ENCODE measurements at places on chromosomes 5 and 9. TPM values are rescaled to one million over a fixed set of nuclear protein-coding genes. Genes with fewer than 3 reads are reported as not detected.
A peak's percentile ranks its signal among the peaks of the same experiment; 100 is the strongest.

GRCh38 chr9:116524778-116525470, 162.2 kb upstream of the TRIM32 start:
- DNase-seq, result no peak

UNC5A gene
- 0.14 TPM for total RNA-seq

DNA sequence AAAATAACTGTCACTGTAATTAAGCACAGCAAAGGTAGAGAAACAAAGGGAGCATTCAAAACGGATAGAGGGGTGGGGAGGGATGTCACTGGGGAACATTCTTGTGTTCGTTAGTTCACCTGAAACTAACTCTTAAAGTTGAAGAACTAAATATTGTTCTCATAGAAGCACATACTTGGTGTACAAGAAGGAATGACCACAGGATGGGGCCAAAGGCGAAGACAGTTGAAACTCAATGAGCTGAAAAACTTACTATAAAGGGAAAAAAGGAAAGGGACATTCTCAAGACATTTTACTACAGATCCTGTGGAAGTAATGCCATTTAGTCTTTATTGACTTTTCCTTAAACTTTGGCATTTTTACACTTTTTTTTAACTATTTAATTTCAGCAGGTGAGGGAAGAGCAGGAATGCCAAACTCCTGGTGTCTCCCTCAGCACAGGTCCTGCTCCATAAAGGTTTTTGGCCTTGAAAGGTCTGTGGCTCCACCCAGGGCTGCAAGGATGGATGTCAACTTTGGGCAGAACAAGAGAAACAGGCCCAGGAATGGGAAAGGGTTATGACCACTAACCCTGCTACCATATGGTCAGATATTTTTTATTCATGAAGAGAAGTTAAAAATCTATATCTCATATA, 197.6 kb upstream of the RASA1 start:
- peak; percentile 19 for DNase-seq

GRCh38 chr5:51202161-51202560, 181.1 kb upstream of the ISL1 start:
- DNase-seq, result no peak

DNA sequence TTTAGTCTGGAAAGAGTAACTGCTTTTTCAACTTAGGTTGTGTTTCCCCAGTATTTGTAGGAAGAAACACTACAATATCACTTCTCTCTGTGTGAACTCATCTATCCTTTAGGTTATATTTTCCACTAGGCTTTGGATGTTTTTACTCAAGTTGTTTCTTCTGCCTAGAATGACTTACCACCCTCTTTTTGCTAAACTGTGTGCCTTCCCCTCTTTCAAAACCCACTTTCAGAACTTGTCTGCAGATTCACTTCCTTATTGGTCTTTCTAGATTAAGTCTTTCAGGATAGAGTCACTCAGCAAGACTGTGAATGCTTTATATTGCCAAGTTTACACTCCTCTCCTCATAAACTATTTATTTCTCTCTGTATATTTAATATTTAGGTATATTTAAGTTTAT, 14.2 kb upstream of the CAST start:
- no peak for DNase-seq

DNA sequence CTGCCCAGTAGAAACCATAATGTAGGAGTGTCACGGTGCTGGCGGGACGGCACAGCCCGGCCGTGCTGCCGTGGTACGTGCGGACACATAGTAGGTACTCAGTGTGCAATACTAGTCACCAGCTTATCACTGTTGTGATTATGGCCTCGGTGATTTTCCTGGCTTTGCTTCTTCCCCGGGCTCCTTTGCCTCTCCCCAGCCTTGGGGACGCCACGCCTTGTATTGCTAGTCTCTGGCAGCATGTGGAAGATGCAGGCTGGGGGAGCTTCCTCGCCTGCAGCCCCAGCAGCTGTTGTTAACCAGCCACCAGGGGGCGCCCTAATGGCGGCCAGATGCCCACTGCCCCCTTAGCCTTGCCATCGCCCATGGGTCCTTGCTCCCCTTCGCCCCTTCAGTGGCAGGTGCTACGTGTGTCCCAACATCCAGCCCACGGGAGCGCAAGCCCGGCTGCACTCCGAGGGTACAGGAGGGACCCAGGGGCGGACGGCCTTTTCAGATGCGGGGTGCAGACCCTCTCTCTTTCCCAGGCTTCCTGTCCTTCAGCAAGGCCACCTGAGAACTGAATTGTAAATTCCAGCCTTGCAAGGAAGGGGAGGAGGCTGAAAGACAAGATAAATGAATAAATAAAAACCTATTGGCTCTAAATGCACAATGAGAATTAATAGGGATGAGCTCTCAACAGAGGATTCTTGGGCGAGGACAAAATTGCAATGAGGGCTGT, 8.0 kb downstream of the NTNG2 start:
- peak; percentile 46 for DNase-seq

DNA sequence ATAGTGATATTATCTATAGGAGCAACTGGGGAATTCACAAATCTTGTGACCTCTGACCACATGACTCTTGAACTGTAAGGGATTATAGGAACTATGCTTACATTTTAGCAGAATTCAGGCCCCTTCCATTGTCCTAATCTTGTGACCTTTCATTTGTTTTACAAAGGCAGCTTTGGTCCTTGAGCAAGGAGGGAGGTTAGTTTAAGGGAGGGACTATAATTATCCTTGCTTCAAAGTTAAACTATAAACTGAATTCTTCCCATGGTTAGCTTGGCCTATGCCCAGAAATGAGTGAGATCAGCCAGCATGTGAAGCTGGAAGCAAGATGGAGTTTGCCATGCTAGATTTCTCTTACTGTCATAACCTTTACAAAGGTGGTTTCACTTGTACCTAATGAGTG, 51.2 kb downstream of the TARS1 start:
- DNase-seq, result peak; percentile 20

DNA sequence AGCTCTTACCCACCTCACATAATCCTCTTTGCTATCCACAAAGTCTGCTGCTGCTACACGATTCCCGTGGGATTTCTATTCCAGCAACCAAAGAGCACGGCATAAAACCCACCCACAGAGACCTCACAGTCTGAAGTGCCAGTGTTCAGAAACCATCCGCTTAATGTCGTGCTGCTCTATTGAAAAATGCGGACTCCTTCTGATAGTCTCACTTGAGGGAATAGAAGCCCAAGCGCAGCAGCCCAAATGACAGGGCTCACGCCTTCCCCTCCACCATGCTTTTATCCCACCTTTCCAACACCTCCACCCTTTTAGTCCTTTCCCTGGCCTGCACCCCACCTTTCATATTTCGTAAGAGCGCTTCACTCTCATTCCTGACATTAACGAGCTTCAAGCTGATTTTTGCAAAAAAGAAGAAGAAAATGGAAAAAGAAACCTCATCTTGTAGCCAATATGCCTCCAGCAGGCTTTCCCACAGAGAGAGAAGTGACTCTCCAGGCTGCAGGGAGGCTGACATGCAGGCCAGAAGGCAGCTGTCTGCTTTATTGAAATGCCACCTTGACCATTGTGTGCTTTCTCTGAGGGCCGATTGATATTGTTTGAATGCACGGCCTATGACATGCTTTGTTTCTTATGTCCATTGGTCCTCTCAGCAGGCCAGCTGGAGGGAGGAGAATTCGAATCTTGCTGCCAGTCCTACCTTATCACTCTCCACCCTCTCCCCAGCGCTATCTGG, 70.6 kb upstream of the PCSK1 start:
- no peak for DNase-seq

GHR gene
- 23.8 TPM for total RNA-seq

GRCh38 chr9:112751056-112751795, 666 bp downstream of the SNX30 start:
- peak; percentile 60 for DNase-seq

DNA sequence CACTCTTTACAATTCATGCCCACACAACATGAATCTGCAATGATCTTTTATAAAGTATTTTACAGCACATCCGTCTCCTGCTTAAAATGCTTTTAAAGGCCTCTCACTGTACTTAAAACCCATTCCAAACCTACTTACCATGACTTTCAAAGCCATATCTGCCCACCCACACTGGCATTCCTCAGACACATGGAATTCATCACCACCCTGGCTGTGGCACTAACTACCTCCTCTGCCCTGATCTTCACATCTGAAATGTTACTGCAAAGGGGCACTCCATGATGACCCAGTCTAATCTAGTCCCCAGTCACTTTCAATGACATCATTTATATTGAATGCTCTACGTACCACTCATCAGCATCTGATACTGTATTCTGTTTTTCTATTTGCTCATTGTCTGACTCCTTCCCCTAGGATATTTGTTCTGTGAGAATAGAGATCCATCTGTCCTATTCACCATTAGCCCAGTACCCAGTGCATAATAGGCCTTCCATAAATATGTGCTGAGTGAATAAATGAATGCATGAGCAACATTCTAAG, 193.2 kb upstream of the KIF2A start:
- DNase-seq, result no peak

Data from lung (tissue), 17 donors.